ENCODE measurements at places on chromosomes 3 and 15.

GRCh38 chr15:95860406-95860805 lies 470.1 kb upstream of the NR2F2 start:
- no peak for DNase-seq

DNA sequence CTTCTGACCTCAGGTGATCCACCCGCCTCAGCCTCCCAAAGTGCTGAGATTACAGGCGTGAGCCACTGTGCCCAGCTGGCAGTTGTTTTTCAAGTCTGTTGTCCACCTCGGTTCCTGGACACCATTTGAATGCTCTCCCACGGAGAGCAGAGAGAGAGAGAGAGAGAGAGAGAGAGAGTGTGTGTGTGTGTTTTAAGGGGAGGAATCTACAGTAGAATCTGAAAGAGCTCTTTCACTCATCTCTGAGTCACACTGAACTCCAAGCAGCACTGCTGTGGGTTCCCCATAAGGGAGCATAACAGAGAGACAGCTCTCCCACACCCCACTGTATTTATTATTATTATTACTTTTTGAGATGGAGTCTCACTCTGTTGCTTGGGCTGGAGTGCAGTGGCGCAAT lies 156.6 kb downstream of the RPLP1 start:
- DNase-seq, result no peak

GRCh38 chr15:78938658-78939488 lies 6.0 kb downstream of the CTSH start:
- no peak for DNase-seq

DNA sequence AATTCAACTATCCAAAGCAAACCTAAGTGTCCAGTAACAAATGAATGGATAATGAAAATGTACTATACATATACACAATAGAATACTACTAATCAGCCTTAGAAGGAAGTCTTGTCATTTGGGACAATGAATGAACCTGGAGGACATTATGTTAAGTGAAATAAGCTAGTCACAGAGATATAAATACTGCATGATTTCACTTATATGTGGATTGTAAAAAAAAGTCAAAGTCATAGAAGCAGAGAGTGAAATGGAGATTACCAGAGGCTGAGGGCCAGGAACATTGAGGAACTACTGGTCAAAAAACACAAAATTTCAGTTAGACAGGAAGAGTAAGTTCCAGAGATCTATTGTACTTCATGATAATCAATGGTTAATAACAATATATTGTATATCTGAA lies 33.6 kb downstream of the MYO5A start:
- DNase-seq, result no peak

GRCh38 chr3:10996345-10997013 lies 3.9 kb downstream of the SLC6A1 start:
- no peak for DNase-seq

DNA sequence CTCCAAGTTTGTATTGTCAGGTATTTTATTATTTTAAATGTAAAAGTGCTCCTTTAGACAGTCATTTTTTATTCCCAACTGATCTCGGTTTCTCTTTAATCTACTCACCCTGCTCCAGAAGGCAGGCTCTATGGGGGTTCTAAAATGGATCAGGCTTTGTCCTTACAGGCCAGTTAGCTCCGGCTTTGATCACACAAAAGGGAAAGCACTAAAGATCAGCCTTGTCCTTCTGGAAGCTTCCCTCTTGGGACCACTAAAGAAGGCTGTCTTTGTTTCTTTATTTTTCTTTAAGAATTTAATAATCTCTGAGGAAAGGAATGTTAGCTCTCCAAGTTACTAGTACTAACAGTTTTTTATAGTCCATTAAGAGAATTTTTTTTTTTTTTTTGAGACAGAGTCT lies 560.5 kb upstream of the ZNF717 start:
- no peak for DNase-seq

DNA sequence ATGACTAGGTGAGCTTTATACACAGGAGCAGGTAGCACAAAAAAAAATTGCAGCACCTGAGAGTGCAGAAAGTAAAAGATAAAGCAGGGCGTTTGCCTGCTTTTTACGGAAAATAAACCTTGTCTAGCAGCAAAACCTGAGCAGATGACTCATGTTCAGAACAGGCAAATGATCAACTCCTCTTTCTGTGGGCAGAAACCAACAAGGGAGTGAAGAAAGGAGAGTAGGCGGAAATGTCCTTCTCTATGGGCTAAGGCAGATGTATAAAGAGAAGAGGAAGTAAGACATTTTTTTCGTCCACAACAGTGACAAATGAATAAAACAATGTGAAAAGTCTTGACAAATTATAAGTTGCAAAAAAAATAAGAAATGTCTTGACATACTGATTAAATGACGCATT lies 24.5 kb upstream of the GMNC start:
- DNase-seq, result no peak

DNA sequence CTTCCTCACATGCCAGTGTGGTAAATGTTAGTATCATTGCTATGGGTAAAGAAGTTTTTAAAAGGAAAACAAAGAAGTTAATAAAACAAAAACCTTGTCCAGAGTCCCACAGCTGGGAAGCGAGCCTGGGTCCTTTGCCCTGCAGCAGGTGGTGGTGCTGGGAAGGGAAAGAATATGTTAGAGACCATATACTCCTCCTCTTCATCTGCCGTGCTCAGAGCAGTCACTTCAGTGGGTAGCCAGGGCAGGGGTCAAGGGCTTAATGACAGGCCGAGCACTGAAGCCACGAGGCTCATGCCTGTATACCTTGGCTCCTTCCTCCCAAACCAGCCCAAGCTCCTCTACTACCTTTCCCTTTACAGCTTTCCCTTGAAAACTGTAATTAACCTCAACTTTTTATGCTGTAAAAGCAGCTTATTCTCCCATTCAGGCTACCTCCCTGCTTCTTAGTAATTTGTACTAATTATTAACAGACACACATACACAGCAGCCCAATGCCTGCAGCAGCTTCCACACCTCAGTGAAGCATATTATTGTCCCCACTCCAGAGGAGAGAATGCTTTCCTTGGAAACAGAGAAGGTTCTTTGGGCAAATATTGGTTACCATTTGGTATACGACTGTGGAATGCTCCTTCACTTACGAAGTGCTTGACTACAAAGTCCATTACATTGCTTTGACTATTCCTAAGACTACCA lies 362.1 kb downstream of the EPHB1 start:
- DNase-seq, result no peak

GRCh38 chr3:179961703-179962078 lies 75.0 kb downstream of the PEX5L start:
- no peak for DNase-seq

DNA sequence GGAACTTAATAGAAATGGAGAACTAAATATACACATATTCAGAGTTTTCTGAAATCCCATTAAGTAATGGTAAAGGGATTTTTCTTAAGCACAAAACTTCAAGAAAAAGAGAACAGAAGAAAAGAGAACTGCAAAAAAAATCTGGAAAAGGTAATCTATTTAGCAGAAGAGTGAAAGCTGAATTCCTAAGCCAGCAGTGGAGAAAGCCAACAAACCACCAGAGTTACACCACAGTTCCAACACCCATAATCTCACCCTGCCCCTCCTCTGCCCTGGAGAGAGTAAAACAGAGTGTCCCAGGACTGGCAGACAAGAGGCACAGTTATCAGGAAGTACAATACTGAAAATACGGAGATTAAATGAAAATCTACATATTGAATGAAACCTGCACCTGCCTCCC lies 29.4 kb downstream of the TP53BP1 start:
- DNase-seq, result no peak

DNA sequence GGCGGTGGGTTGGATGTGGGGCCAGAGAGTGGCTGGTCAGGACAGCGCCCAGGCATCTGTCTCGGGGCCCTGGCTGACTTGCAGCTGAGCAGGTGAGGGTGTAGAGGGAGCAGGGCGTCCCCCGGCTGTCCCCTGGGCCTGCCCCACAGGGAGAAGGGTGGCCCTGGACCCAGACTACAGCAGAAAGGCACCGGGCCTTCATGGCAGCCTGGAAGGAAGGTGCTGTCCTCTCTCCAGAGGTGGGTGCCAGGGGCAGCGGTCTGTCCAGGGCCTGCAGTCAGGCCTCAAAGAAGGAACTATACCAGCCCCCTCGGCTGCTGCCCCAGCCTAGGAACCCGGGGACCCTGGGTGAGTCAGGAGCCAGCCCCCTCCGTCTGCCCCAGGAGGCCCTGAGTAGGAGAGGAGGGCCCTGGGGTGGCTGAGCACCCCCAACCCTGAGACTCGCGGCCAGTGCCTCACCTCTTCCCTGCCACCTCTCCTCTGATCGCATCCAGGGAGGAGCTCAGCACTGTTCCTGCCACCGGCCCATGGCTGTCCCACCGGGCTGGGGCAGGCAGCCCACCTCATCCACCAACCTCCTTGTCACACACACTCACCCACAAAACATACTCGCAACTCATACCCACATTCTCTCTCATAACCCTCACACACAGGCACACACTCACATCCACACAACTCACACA lies 133.5 kb downstream of the FBLN2 start:
- DNase-seq, result no peak

- DNase-seq, result no peak
These were observed 111.0 kb downstream of the GRM7 start for GRCh38 chr3:6971933-6972332.

GRCh38 chr3:100717637-100718487 lies 8.6 kb downstream of the TFG start:
- no peak for DNase-seq

GRCh38 chr15:98889930-98890695 lies 117.5 kb downstream of the PGPEP1L start:
- no peak for DNase-seq

DNA sequence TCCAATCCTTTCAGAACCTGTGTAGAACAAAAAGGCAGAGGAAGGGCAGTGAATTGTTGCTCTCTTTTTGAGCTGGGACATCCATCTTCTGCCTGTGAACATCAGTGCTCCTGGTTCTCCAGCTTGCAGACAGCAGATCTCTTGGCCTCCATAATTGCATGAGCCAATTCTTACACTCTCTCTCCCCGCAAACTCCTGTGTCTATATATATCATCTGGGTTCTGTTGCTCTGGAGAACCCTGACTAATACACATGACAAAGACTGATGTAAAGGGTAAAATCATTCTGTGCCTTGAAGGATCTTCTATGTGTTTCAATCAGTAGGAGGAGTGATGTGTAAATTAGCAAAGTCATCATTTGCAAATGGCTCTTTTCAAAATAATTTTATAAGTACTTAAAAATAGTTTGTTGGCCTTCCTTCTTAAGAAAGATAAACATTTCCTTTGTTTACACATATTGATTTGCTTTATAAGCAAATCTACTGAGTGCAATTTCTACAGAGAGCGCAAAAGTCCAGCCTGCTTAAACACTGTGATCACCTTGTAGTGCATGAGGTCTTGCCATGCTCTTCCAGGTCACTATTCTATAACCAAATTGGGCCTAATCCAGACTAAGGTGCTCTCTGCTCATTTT lies 154.9 kb upstream of the ANKRD28 start:
- no peak for DNase-seq

DNA sequence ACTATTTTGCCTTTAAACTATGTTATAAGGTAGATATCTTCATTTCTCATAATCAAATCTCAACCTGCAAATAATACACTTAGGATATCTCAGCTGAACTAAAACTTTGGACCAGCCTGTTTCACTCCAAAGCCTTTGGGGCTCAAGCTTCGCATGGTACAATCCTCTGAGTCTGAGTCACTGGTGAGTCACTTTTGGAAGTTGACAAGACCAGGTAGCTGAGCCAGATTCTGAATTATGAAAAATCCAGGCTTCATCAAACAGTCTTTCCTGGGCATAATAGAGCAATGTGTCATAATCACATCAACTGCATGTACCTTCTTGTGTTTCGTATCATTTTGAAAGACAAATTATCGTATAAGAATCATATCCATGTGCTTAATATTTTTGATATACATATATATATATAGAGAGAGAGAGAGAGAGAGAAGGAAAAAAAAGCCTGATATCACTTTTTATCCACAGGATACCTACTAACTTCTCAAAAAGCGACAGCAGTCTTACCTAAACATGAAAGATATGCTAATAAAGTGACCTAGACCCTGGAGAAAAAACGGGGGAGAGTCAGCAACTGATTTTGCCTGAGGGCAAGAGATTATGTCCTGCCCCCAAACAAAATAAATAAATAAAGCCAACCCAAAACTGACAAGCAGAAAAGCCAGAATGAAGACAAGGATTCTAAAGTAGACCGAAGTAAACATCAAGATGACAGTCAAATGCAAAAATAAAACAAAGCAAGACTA lies 263.9 kb upstream of the TGFBR2 start:
- no peak for DNase-seq

DNA sequence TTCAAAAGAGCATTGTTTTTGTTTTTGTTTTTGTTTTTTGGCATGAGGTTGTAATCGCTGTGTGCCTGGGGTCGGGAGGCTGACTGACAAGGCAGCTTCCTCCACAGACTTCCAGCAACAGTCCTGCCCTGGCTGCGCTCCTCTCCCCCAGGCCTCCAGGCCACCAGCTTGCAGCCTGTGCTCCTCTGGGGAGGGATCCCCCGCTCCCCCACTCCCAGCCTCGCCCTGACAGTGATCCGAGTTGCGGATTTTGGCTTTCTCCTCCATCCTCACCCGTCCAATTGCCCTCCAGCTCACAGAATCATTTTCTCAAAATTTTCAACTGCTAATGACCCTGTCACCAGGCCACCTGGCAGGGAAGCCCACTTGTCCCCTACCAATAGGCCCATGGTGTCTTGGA lies 36.5 kb upstream of the PCSK6 start:
- no peak for DNase-seq

DNA sequence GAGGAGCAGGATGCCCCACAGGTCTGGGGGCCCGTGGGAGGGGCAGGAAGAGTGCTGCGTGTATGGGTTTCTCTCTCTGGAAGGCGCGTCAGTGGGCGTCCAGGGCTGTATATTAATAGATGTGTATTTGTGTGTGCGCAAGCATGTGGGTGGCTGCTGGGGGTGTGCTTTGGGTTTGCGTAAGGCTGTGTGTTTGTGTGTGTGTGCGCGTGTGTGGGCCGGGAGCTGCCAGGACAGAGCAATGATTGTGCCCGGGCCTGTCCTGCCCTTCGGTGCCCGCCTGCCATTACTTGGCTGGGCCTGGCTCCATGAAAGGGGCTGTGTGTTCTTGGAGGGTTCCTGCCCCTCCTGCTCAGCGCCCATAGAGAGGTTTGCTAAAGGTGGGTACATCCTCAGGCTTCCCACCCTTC lies 16.3 kb downstream of the CSPG4 start:
- DNase-seq, result no peak

DNA sequence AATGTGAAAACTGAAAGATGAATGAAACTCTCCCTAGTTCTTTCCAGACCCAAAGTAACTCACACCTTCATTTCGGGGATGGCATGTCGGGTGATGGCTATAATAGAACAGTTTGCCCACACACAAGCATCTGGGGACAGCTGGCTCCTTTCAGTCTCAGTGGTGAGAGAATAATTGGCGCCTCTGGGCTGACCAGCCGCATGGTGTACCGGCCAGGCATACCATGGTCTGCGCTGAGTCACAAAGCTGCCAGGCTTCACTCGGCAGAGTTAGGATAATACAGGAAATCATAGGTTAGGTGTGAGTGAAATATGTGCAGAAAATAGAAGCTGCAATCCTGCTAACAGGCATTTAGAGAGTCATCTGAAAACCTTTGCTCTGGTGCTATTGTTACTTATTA lies 80.4 kb upstream of the IGF1R start:
- DNase-seq, result no peak

GRCh38 chr3:27145719-27146118 lies 223.5 kb downstream of the NEK10 start:
- no peak for DNase-seq

GRCh38 chr3:12591456-12591855 lies 34.6 kb downstream of the MKRN2 start:
- DNase-seq, result no peak
